Type B pancreatic cell (in vitro differentiated cells): ENCODE measurements at places on chromosomes 16 and 17. TPM values are rescaled to one million over a fixed set of nuclear protein-coding genes. Genes with fewer than 3 reads are reported as not detected.

DNA sequence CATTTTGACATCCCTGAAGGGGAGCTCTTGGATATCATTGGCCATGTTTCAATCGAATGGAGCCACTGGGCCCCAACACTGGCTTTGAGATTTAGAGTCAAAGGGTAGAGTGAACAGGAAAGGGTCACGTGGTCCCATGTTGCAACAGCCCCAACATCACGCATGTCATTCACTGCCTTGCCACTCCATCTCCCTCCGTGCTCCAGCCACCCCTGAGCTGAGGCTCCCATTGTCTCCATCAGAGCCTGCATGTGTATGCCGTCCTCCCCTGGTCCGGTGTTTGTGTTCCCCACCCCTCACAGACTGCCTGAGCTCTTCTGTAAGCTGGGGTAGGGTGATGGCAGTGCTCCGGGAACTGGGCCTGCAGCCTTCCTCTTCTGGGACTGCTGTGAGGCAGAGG, 12.1 kb downstream of the NFE2L1 start:
- DNase-seq, result no peak
- H3K4me3 ChIP-seq, result no peak overlapping the region
- peaks cover 9% of the 10 kb centered on the region for H3K4me1 ChIP-seq
- peaks cover 31% of the 10 kb centered on the region for H3K36me3 ChIP-seq

DNA sequence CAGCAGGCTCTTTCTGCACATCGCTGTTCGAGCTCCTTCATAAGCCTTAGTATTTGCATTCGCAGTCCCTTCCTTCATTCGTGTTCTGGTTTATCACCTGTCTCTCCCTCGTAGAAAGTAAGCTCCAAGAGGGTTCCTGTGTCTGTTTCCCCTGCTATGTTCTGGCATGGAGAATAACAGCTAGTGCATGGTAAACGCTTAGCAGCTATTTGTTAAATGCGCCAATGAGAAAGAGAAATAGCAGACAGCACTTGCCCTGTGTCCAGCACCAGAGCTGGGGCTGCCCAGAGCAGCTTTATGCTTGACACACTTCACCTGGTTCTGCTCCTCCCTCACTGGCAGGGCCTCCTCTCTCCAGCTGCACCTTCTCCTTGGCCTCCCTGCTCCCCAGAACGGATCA, 5.5 kb downstream of the ZNF688 start:
- peak overlapping the region; percentile 49 for H3K27ac ChIP-seq
- H3K36me3 ChIP-seq, result no peaks in the 10 kb centered on the region
- H3K4me3 ChIP-seq, result no peak overlapping the region

- no peaks in the 10 kb centered on the region for H3K27me3 ChIP-seq
- DNase-seq, result no peak
- no peaks in the 10 kb centered on the region for H3K36me3 ChIP-seq
- no peak overlapping the region for H3K4me3 ChIP-seq
Measured at GRCh38 chr16:11430601-11431317, 85.5 kb downstream of the RMI2 start.

DNA sequence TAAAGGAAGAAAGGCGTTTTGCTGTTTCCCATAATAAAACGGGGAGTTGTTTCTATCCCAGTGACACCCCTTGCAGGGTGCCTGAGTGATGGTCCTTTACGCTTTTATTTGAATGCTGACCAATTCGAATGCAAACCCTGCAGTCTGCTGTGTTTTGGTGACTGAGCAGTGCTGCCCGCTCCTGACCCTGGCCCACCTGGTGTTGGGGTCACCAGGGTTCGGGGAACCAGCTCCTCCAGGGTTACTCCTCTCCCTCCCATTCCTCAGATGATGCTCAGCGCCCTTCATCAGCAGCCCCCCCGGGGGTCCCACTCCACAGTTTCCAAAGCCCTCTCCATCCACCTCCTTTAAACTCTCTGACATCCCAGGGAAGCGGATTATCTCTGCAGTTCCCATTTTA, 6.0 kb downstream of the CA4 start:
- no peak for DNase-seq
- H3K36me3 ChIP-seq, result no peaks in the 10 kb centered on the region
- H3K4me1 ChIP-seq, result peaks cover under 1% of the 10 kb centered on the region
- H3K4me3 ChIP-seq, result no peak overlapping the region

DNA sequence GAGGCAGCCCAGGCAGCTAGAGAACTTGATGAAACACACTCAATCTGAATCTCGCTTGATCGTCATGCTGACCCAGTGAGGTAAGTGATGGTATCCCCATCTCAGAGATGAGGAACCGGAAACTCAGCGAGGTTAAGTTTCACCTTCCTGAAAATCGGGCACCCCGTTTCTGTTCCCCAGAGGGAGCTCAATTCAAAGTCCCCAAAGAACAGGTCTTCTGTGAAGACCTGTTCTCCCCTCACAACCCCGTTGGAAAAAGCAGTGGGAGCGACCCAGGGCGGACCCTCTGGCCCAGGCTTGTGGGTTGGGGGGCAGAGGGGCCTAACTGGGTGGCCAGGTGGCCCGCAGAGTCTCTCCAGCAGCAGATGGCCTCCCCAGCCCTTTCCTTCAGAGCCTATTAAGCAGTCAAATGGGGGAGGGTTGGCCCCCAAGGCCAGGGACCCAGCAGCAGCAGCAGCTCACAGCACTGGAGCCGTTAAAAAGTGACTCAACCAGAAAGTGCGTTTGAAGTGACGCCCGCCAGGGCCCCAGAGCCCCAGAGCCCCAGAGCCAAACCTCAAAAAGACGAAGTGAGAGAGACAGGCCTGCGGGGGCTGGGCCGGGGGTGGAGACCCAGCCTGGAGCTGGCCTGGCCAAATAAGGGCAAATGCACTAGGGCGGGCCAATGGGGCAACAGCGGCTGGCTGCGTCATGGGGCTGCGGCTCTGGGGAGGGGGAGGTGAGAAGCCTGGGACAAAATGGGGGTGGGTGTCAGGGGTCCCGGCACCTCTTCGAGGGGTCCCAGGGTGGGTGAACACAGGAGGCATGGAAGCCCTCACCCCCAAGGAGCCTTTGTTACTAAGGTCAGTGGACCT, 9.2 kb upstream of the TSPOAP1 start:
- no peak overlapping the region for H3K27ac ChIP-seq
- H3K4me1 ChIP-seq, result peaks cover 21% of the 10 kb centered on the region
- H3K27me3 ChIP-seq, result no peaks in the 10 kb centered on the region
- no peak for DNase-seq
- no peak overlapping the region for H3K4me3 ChIP-seq
- no peaks in the 10 kb centered on the region for H3K36me3 ChIP-seq

GRCh38 chr16:53646506-53646905, 57.2 kb downstream of the RPGRIP1L start:
- peaks cover 27% of the 10 kb centered on the region for H3K36me3 ChIP-seq
- DNase-seq, result no peak
- H3K4me3 ChIP-seq, result no peak overlapping the region

- peaks cover 3% of the 10 kb centered on the region for H3K36me3 ChIP-seq
- H3K4me1 ChIP-seq, result no peaks in the 10 kb centered on the region
- no peak overlapping the region for H3K4me3 ChIP-seq
- DNase-seq, result no peak
- no peaks in the 10 kb centered on the region for H3K27me3 ChIP-seq
Measured at GRCh38 chr17:60845012-60845411, 167.4 kb downstream of the BCAS3 start.

DNA sequence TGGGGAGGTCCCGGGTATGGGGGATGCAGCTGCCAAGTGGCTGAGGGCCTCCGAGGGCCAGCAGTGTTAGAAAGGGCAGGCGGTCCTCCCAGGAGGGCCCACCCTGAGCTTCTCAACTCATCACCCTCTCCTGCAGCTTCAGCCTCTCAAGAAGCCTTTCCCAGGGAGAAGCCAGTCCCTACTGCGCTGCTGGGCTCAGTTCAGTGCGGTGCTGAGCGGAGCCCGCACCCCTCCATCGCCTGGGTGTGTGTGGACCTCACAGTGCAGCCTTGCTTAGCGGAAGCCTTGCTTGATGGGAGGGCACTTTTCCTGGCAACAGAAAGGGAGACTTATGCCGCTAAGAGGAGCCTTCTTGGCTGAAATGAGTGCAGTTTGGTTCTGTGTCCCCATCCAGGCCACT, 3.5 kb upstream of the APRT start:
- no peaks in the 10 kb centered on the region for H3K36me3 ChIP-seq
- no peaks in the 10 kb centered on the region for H3K27me3 ChIP-seq
- H3K4me3 ChIP-seq, result no peak overlapping the region
- DNase-seq, result no peak
- peaks cover 3% of the 10 kb centered on the region for H3K4me1 ChIP-seq

- DNase-seq, result no peak
- no peaks in the 10 kb centered on the region for H3K36me3 ChIP-seq
- H3K27ac ChIP-seq, result no peak overlapping the region
- peaks cover 27% of the 10 kb centered on the region for H3K27me3 ChIP-seq
Measured at GRCh38 chr17:15121426-15121825, 143.7 kb downstream of the PMP22 start.

GRCh38 chr16:11326084-11326736, 19.0 kb upstream of the RMI2 start:
- no peak overlapping the region for H3K27ac ChIP-seq
- no peaks in the 10 kb centered on the region for H3K36me3 ChIP-seq
- no peak for DNase-seq
- peaks cover 21% of the 10 kb centered on the region for H3K4me1 ChIP-seq
- no peaks in the 10 kb centered on the region for H3K27me3 ChIP-seq

DNA sequence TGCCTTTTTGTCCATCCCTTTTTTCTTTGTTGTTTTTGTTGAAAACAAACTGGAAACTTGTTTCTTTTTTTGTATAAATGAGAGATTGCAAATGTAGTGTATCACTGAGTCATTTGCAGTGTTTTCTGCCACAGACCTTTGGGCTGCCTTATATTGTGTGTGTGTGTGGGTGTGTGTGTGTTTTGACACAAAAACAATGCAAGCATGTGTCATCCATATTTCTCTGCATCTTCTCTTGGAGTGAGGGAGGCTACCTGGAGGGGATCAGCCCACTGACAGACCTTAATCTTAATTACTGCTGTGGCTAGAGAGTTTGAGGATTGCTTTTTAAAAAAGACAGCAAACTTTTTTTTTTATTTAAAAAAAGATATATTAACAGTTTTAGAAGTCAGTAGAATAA, 4.9 kb downstream of the SOX9 start:
- peaks cover 15% of the 10 kb centered on the region for H3K36me3 ChIP-seq
- peaks cover 14% of the 10 kb centered on the region for H3K27me3 ChIP-seq
- H3K4me3 ChIP-seq, result peak overlapping the region; percentile 77
- no peak for DNase-seq
- H3K27ac ChIP-seq, result peak overlapping the region; percentile 50
- peaks cover 35% of the 10 kb centered on the region for H3K4me1 ChIP-seq

BHLHA9 gene
- total RNA-seq, result not detected in 2 replicates

KRT28 gene
- 0.21 TPM in 1 of 2 replicates, not detected in the other for total RNA-seq

GPRC5C gene
- total RNA-seq, result 52.0 and 64.3 TPM in 2 replicates

C17orf78 gene
- 1.6 TPM in 1 of 2 replicates, not detected in the other for total RNA-seq

LLGL2 gene
- total RNA-seq, result 90.6 and 226 TPM in 2 replicates

KRTAP16-1 gene
- total RNA-seq, result not detected in 2 replicates

ABCC12 gene
- 0.10 TPM in 1 of 2 replicates, not detected in the other for total RNA-seq
